Panc1 (cell line): ENCODE measurements at places on chromosomes 12 and 14. TPM values are rescaled to one million over a fixed set of nuclear protein-coding genes. Genes with fewer than 3 reads are reported as not detected.

HCAR1 gene
- total RNA-seq, result 0.31 TPM

SDSL gene
- total RNA-seq, result 5.8 TPM

- no peak overlapping the region for H3K27ac ChIP-seq
- H3K4me1 ChIP-seq, result no peaks in the 10 kb centered on the region
- H3K4me3 ChIP-seq, result no peak overlapping the region
- DNase-seq, result no peak
- no peaks in the 10 kb centered on the region for H3K27me3 ChIP-seq
These were observed 1.6 kb downstream of the TSSK4 start for GRCh38 chr14:24207104-24207551.

NELL2 gene
- total RNA-seq, result 0.28 TPM

DNA sequence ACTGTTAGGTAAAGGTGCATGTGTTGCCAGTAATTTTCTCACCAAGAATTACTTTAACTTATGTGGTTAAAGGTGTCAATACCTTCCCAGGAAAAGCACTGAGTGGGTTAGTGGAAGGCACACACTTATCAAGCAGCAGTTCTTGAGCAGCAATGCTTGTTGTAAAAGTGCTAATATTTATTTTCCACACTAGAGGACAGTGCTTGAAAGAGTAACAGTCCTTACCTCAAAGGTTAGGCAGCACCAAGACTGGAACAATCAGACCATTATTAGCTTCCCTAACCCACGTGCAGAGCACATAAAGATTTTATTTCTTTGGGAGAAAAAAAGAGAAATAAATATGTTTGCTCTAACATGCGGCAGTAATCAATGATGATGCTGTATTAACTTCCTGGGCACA is 48.8 kb upstream of the KRR1 start:
- no peaks in the 10 kb centered on the region for H3K27me3 ChIP-seq
- no peaks in the 10 kb centered on the region for H3K36me3 ChIP-seq
- no peak overlapping the region for H3K4me3 ChIP-seq
- H3K4me1 ChIP-seq, result peaks cover 19% of the 10 kb centered on the region

DNA sequence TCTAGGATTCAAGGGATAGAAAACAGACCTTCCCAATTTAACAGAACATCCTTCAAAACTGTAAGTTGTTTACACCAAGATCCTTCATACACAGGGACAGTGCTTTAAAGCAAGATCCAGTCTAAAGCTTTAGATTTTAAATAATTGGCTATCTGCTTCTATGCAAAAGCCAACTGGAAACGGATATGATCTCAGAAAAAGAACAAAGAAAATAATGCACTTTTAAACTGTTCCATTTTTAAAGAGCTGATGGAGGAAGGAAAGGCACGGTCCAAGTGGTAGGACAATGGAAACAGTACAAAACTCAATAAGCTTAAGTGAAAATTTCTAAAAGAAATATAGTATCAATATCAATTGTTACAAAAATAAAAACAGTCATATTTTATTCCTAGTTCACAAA is 27.7 kb downstream of the LRP6 start:
- no peak overlapping the region for H3K4me3 ChIP-seq
- no peaks in the 10 kb centered on the region for H3K36me3 ChIP-seq
- DNase-seq, result no peak
- H3K27me3 ChIP-seq, result no peaks in the 10 kb centered on the region
- H3K4me1 ChIP-seq, result no peaks in the 10 kb centered on the region

GRCh38 chr14:22802860-22803686 is 12.2 kb downstream of the SLC7A7 start:
- H3K36me3 ChIP-seq, result no peaks in the 10 kb centered on the region
- no peak for DNase-seq
- no peaks in the 10 kb centered on the region; the same call in 1 of the 2 replicates for H3K27me3 ChIP-seq
- no peaks in the 10 kb centered on the region for H3K4me1 ChIP-seq

LRFN5 gene
- 9.8 TPM for total RNA-seq

DNA sequence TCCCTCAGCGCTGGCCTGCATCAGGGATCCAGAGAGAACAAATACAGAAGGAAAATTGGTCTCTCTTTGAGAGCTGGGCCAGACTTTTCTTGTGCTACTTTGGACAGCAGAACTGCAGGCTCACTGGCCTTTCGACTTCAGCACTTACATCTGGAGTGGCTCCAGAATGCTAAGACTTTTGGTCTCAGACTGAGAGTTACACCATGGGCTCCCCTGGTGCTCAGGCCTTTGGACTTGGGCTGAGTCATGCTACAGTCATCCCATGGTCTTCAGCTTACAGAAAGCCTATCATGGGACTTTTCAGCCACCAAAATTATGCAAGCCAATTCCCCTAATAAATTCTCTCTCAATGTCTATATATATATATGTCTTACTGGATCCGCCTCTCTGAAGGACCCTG is 9.0 kb upstream of the CD163 start:
- H3K27me3 ChIP-seq, result no peaks in the 10 kb centered on the region
- no peak overlapping the region for H3K27ac ChIP-seq
- no peaks in the 10 kb centered on the region for H3K4me1 ChIP-seq
- H3K4me3 ChIP-seq, result no peak overlapping the region
- DNase-seq, result no peak

- no peak overlapping the region for H3K4me3 ChIP-seq
- no peak for DNase-seq
- no peaks in the 10 kb centered on the region for H3K4me1 ChIP-seq
- no peaks in the 10 kb centered on the region for H3K36me3 ChIP-seq
- H3K27me3 ChIP-seq, result no peaks in the 10 kb centered on the region
- no peak overlapping the region for H3K27ac ChIP-seq
These were observed 2.3 kb upstream of the ACSS3 start for GRCh38 chr12:81075539-81075938.

CMA1 gene
- total RNA-seq, result not detected

GRCh38 chr14:99141236-99141635 is 130.8 kb downstream of the BCL11B start:
- no peaks in the 10 kb centered on the region for H3K36me3 ChIP-seq
- no peak overlapping the region for H3K27ac ChIP-seq
- no peaks in the 10 kb centered on the region; the same call in 1 of the 2 replicates for H3K27me3 ChIP-seq
- no peak for DNase-seq
- no peak overlapping the region for H3K4me3 ChIP-seq

KIF5A gene
- 3.0 TPM for total RNA-seq

DNA sequence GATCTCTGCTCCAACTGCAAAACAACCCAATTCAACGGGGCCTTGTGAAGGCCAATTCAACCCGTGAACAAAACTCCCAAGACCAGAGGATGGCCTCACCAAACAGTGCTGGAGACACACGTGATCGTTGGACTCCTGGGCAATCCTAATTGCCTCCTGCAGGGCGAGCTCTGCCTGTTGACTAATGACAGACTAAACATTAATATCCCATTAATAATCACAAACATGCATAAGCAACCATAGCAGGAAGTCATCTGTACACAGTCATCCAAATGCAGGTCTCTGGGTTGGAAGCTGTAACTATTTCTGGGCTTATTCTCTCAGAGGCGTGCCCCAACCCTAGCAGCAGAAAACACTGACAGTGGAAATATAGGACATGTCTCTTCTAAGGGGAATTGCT is 21.0 kb downstream of the ANAPC5 start:
- no peaks in the 10 kb centered on the region for H3K27me3 ChIP-seq
- no peak for DNase-seq
- no peak overlapping the region for H3K4me3 ChIP-seq
- no peak overlapping the region for H3K27ac ChIP-seq
- H3K4me1 ChIP-seq, result no peaks in the 10 kb centered on the region
- peaks cover 25% of the 10 kb centered on the region for H3K36me3 ChIP-seq

- no peak for DNase-seq
- H3K4me1 ChIP-seq, result no peaks in the 10 kb centered on the region
- H3K27me3 ChIP-seq, result no peaks in the 10 kb centered on the region
These were observed 322.3 kb downstream of the DUSP6 start for GRCh38 chr12:89029961-89030360.

DNA sequence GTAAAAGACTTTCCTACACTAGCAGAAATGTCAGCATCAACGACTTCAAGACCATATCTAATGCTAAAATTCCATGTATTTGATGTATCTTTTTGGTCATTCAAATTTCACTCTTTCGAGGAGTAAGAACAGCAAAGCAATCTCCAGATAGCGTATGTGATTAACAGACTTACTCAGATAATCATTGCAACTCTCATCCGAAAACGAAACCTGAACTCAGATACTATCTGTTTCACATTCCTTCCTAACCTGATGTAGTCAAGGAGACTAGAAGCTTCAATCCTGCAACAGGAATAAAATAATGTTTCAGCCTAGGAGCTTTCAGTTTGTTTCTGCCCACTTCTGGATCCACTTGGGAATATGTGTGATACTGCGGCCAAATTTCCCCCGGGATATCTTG is 286.3 kb downstream of the NUAK1 start:
- no peaks in the 10 kb centered on the region for H3K27me3 ChIP-seq
- no peaks in the 10 kb centered on the region for H3K36me3 ChIP-seq
- no peak overlapping the region for H3K4me3 ChIP-seq
- H3K4me1 ChIP-seq, result no peaks in the 10 kb centered on the region
- H3K27ac ChIP-seq, result no peak overlapping the region
- no peak for DNase-seq

- DNase-seq, result no peak
- H3K4me1 ChIP-seq, result peaks cover 27% of the 10 kb centered on the region
- H3K27me3 ChIP-seq, result no peaks in the 10 kb centered on the region
- H3K4me3 ChIP-seq, result no peak overlapping the region
- H3K36me3 ChIP-seq, result peaks cover 2% of the 10 kb centered on the region; the same call in 1 of the 2 replicates
These were observed 109.9 kb downstream of the NCOR2 start for GRCh38 chr12:124457287-124458219.

DNA sequence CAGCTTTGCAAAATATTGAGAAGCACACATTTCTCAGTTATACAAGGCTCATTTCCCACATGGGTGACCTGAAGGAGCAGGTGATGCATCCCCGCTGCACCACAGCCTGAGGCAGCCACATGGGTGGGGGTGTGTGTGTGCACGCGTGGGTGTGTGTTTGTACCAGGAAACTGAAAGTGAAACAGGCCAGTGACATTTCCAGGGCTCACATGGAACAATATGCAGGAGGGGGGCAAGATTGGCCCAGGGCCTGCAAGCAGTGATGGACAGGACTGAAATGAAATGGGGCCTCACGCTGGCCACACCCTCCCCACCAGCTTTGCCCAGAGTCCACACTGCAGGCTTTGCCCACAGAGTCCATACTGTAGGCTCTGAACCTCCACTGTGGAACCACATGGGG is 154.2 kb upstream of the PARP11 start:
- no peaks in the 10 kb centered on the region for H3K27me3 ChIP-seq
- H3K36me3 ChIP-seq, result no peaks in the 10 kb centered on the region
- H3K4me1 ChIP-seq, result no peaks in the 10 kb centered on the region; the same call in 1 of the 2 replicates
- no peak overlapping the region for H3K4me3 ChIP-seq

DNA sequence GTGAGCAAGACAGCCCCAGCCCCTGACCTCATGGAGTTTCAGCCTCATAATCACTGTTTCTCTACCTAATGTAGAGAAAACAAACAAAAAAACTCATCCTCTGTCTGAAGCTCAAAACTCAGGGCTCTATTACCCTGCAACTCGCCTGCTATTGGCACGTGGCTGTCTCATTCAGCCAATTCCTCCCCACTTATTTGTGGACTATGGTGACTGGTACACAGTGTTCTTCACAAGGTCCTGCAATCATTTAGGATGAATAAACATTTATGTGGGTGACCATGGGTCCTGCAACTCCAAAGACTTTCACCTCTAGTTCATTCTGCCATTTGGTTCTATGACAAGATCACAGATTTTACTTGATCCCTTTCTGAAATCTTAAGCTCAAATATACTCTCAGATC is 4.7 kb downstream of the PPP2R3C start:
- no peak for DNase-seq
- H3K27ac ChIP-seq, result no peak overlapping the region
- no peak overlapping the region for H3K4me3 ChIP-seq
- H3K27me3 ChIP-seq, result no peaks in the 10 kb centered on the region

SLC39A9 gene
- 63.4 TPM for total RNA-seq

DNA sequence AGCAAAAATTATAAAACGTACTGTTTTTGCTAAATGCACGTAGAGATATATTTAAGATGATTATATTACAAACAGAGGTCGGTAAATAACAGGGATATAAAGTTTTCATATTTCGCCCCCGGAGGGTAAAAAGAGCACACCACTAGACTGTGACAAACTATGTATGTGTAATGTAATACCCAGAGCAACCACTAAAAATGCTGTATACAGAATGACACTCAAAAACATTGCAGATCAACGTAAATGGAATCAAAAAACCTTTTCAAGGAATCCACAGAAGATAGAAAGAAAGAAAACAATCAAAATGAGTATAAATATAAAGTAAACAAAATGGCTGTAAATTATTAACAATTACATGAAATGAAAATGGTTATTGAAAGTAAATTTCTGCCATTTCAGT is 37.6 kb upstream of the PRB4 start:
- H3K36me3 ChIP-seq, result no peaks in the 10 kb centered on the region; the same call in 1 of the 2 replicates
- H3K27me3 ChIP-seq, result no peaks in the 10 kb centered on the region
- no peak overlapping the region for H3K4me3 ChIP-seq
- no peaks in the 10 kb centered on the region for H3K4me1 ChIP-seq

CIROP gene
- total RNA-seq, result not detected

LALBA gene
- total RNA-seq, result not detected

DNA sequence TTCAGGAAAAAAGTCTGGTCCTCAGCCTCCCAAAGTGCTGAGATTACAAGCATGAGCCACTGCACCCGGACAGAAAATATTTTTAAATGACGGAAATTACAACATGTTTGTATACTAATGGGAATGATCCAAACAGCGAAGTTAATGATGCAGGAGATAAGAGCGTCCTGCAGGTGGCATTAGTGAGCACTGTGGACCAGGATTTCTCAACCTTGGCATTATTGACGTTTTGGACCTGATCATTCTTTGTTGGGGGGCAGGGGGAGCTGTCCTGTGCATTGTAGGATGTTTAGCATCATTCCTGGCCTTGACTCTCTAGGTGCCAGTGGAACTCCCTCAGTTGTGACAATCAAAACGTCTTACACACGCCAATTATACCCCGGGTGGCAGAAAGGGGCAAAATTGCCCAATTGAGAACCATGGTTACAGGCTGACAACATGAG is 34.1 kb downstream of the SCFD1 start:
- H3K4me3 ChIP-seq, result no peak overlapping the region
- peak; percentile 15 for DNase-seq
- H3K4me1 ChIP-seq, result no peaks in the 10 kb centered on the region

GRCh38 chr12:40551466-40551865 is 140.8 kb upstream of the CNTN1 start:
- H3K4me3 ChIP-seq, result no peak overlapping the region
- no peaks in the 10 kb centered on the region for H3K36me3 ChIP-seq
- H3K27ac ChIP-seq, result no peak overlapping the region
- no peaks in the 10 kb centered on the region for H3K4me1 ChIP-seq

- DNase-seq, result no peak
- H3K27ac ChIP-seq, result peak overlapping the region; percentile 93
- H3K4me1 ChIP-seq, result peaks cover 54% of the 10 kb centered on the region
- no peaks in the 10 kb centered on the region for H3K27me3 ChIP-seq
These were observed 23.9 kb upstream of the MAP1LC3B2 start for GRCh38 chr12:116535241-116535640.

DNA sequence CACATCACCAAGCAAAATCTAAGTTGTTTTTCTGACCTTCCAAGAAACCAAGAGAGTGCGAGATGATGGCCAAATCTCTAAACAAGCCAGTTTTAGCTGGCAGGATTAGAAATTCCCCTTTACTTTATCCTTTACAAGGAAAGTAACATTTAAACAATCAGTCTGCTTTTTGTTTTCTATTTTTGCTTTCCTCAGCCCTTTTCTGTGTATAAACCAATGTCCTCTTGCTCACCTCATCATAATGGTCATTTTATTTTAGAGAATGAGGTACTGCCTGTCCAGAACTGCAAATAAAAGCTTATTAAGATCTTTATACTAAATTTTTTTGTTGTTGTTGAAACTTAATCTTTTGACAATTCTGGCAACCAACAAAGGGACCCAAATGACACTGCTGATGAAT is 442.4 kb upstream of the GARIN6 start:
- no peaks in the 10 kb centered on the region for H3K4me1 ChIP-seq
- H3K4me3 ChIP-seq, result no peak overlapping the region
- no peak overlapping the region for H3K27ac ChIP-seq
- H3K27me3 ChIP-seq, result no peaks in the 10 kb centered on the region
- H3K36me3 ChIP-seq, result no peaks in the 10 kb centered on the region
- DNase-seq, result no peak

KLRC4 gene
- total RNA-seq, result 1.4 TPM

NPFF gene
- total RNA-seq, result not detected
